ENCODE measurements at places on chromosomes 11 and 22.

DNA sequence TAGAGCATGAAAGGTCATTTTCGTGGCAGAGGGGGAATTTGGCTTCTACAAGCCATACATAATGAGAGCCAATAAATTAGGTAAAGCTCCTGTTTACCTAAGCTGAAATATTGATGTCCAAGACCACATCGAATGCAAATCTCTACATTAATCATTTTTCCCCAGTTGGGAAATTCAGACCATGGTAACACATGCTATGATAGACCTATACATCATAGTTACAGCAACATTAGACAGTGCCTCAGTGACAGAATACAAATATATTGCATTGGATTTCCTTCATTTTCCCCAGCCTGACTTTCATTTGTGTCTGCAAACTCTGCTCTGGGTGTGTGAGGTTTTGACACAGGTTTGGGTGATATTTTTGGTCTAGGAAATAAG is 1079.7 kb upstream of the TENM4 start:
- no peak for DNase-seq

GRCh38 chr22:19036523-19037273 is 85.5 kb downstream of the DGCR2 start:
- no peak for DNase-seq

GRCh38 chr11:120095516-120095915 is 42.4 kb downstream of the TRIM29 start:
- no peak for DNase-seq

DNA sequence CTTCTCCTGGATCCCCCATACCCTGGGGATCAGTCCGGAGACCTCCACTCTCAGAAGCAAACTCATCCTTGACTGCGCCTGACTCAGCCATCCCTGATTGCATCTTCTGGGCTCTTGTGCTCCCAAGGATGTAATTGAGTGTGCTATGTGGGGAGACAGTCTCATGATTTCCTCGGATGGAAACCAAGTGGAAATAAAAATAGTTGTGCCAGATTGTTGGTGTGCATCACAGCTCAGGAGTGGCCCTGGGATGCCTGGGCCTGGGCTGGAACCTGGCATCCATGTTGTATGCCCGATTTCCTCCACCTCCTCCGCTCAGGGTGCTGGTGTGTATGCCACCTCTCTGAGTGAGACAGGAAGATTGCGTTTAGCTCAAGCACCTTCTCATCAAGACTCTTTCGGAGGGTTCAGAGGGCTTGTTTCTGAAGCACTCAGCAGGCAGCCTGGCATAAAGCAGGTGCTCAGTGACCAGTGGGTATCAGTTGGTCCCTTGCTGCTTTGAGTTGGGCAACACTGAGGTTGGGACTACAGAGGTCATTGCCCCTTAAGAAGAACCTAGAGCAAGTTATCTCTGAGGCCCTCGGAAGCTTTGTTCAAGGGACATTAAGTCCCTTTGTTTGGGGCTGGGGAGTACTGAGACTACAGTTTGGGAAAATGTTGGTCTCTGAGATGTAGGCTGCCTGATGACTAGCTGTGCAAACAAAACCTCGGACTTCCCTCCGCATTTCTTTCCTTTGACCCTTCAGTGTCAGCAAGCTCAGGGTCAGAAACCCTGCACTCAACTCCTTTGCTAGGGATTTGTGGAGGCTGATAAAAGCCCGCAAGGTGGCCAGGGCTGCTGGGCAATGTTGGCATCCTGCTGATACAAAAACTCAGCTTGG is 24.8 kb upstream of the MICAL2 start:
- DNase-seq, result no peak

GRCh38 chr11:10844356-10844755 is 13.5 kb downstream of the ZBED5 start:
- no peak for DNase-seq

GRCh38 chr11:23099256-23099655 is 239.0 kb upstream of the CCDC179 start:
- no peak for DNase-seq

- DNase-seq, result peak; percentile 54
Measured at GRCh38 chr11:6402561-6402981, 12.3 kb downstream of the SMPD1 start.

DNA sequence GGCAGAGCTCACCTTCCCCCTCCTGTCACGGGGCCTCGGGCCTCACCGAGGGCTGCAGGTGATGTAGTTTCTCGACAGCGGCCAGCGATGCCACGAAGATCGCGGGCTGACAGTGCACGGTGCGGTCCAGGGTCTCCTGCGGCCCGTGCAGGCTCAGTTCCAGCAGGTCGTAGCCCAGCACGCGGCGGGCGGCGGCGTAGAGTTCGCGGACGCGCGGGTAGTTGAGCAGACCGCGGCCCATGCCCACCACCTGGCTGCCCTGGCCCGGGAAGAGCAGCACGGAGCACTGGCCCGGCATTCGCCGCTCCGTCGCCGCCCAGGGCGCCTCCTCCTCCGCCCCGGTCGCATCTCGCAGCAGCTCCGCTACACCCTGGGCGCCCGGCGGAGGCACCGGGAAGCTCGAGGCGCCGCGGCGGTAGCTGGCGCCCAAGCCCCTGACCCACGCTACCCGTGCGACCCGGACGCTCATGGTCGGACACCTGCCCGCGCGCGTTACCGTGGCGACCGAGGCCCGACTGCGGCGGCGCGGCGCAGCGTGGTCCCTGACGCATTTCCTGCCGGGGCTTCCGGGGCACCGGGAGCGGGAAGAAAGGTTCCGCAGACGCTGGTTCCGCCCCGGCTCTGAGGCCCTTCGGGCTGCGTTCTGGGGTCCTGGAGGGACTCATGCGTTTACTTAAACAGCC is at the start of gene MCAT:
MCAT (minus strand) TSS at position 519 of the 683 bp plus-strand sequence; CDS start at position 469, 50 bp downstream.
- DNase-seq, result peak; percentile 62

DNA sequence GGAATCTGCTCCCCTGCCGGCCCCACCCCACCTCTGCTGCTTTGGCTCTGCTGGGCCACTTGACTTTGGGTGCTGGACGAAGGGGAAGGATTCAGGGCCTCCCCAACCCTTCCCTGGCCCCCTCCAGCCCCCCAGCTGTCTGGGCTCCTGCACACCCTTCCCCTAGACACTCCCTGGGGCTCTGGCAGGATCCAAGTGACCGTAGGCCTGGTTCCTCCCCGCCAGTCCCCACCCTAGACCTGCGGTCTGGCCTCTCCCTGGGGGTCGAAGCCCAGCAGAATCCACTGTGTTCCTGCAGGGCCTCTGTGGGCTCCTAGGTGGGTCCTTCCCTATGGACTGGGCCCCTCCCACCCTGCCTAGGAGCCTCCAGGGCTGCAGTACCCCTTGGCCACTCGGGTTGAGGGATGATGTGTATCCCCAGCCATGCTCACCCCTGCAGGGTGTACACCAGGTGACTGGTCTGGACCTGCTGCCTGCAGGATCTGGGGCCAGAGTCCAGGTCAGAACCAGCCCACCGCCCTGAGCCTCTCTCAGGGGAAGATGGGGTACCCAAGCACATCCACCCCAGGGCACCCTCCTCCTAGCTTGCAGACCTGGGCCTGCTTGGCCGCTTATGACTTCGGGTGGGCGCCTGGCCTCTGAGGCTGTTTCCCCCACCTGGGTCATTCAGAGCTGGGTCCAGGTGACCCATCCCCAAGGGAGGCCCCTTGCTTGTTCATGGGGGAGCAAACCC is 5.6 kb downstream of the PIM3 start:
- no peak for DNase-seq

GRCh38 chr11:44003736-44004451 is 43.9 kb upstream of the ACCSL start:
- DNase-seq, result no peak

- no peak for DNase-seq
Measured at GRCh38 chr11:61667684-61668305, 12.4 kb upstream of the DAGLA start.

- DNase-seq, result no peak
Measured at GRCh38 chr11:77604281-77604680, 14.5 kb downstream of the AQP11 start.

DNA sequence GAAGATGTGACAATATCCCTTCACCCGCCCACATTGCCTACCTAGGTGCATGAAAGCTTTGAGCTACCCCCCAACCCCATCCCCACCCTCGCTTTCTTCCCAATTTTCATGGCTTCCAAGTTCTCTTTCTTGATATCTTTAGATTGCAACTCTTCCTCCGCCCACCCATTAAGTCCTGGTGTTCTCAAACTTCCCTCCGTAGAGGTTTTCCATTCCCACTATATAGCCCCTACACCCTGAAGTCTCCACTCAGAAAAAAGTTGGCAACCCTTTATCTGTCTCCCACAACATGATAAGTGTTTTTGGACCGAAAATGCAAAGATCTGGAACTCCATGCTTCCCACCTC is 572 bp downstream of the ZNF70 start:
- DNase-seq, result no peak

GRCh38 chr11:122632181-122632824 is 23.2 kb upstream of the UBASH3B start:
- no peak for DNase-seq

- no peak for DNase-seq
Measured at GRCh38 chr11:32420937-32421901, 14.1 kb downstream of the WT1 start.

DNA sequence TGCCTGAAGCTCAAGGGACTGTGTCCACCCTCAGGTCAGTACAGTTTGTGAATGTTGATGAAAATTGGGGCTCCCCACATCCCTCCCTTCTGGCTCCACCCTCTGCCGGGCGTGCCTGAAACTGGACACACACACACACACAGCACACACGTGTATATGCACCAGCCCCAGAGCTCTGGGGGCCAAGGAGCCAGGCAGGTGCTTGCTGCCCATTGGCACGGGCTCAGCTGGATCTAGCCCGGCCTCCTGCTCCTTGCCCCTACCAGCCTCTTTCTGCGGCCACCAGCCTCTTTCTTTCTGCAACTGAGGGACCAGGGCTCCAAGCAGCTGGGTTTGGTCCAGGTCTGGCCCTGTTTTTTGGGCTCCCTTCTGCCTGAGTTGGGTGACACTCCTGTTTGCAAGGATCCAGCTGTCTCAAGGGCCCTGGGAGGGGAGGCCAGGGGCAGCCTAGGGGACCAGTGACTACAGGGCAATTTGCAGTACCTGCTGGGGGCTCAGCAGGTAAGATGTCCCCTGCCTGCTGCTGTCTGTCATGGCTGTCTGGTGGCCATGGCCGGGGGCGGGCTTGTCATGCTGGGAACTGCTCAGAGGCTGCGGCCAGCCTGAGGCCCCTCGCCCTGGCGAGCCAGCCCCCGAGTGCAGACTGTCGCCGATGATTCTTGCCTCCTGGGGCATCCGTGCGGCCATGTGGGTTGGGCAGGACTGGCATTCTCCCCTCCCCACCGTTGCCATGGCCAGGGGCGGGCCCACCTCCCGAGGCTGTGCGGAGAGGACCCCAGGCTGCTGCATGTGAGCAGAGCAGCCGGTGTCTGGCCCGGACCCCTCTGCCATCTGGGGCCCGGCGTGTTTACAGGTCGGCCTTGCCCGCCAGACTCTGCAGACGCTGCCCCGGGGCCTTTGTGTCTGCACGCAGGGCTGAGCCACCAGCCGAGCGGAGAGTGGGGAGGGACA is 51.5 kb upstream of the PPARA start:
- DNase-seq, result no peak

Measured in stimulated activated CD4-positive, alpha-beta T cell treated with anti-CD3 and anti-CD28 coated beads, Interleukin-1b, Interleukin-23, amount 100 ng/mL, for 1 hour (primary cell).